Urinary bladder (tissue), 4 donors: ENCODE measurements at places on chromosomes 5 and 9. TPM values are rescaled to one million over a fixed set of nuclear protein-coding genes. Genes with fewer than 3 reads are reported as not detected.

IGFBPL1 gene
- 3.0 TPM for total RNA-seq

PCDHB14 gene
- 10.1 TPM for total RNA-seq

SMARCA2 gene
- 183 TPM for total RNA-seq

MCTP1 gene
- 45.7 TPM for total RNA-seq

CD72 gene
- total RNA-seq = 1.5 TPM

SH3RF2 gene
- 1.0 TPM for total RNA-seq

LRRTM2 gene
- total RNA-seq = 3.3 TPM

LEAP2 gene
- 3.0 TPM for total RNA-seq

GABRP gene
- total RNA-seq = 2.0 TPM

CDC20B gene
- not detected for total RNA-seq

CDX1 gene
- total RNA-seq = 0.21 TPM

MED22 gene
- total RNA-seq = 17.3 TPM

ABCA1 gene
- total RNA-seq = 46.9 TPM

LHX3 gene
- not detected for total RNA-seq

ORM2 gene
- total RNA-seq = not detected

MEIKIN gene
- not detected for total RNA-seq

FGD3 gene
- total RNA-seq = 7.4 TPM

AGTPBP1 gene
- 31.3 TPM for total RNA-seq

NR5A1 gene
- total RNA-seq = not detected

PCDHB13 gene
- 5.9 TPM for total RNA-seq

LCN1 gene
- not detected for total RNA-seq

MATR3 gene
- 454 TPM for total RNA-seq

BASP1 gene
- 41.0 TPM for total RNA-seq

SLC45A2 gene
- total RNA-seq = not detected

MTREX gene
- total RNA-seq = 153 TPM
